IMR-90 (cell line): ENCODE measurements at places on chromosomes 11 and 22. TPM values are rescaled to one million over a fixed set of nuclear protein-coding genes. Genes with fewer than 3 reads are reported as not detected.
A peak's percentile ranks its signal among the peaks of the same experiment; 100 is the strongest.

FIBIN gene
- total RNA-seq: 5.7 and 7.5 TPM in 2 replicates

GRCh38 chr11:95917193-95918036, 6.5 kb downstream of the MTMR2 start:
- DNase-seq: peak; percentile 30
- no peak overlapping the region for H3K4me3 ChIP-seq

DNA sequence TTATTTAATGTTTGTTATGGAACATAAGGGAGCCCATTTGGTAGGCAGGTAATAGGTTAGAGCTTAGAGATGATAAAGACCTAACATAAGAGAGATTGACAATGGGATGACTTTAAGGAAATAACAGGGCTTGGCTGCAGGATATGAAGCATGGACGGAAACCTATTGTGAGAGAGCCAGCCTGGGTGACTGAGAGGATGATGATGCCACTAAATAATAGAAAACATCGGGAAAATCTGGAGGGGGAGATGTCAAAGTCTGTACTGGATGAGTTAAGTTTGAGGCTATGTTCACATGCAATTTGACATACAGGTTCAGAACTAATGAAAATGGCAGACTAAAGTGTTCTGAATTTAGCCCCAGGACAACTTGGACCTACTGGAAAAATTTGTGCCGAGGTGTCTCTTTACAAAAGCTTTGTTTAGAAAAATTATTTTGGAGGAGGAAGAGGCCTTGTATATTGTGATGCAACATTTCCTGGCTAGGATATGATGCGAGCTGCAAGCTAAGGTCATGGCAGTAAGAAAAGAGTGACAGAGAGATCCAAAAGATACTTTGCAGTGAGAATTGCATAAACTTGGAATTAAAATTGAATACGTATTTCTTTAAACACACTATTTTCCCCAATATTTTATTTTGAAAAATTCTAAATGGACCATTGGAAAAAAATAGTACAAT, 339.3 kb upstream of the PLET1 start:
- no peaks in the 10 kb centered on the region for H3K36me3 ChIP-seq
- H3K27ac ChIP-seq: no peak overlapping the region
- no peak overlapping the region for H3K4me3 ChIP-seq
- no peaks in the 10 kb centered on the region for H3K4me1 ChIP-seq
- no peaks in the 10 kb centered on the region for H3K27me3 ChIP-seq
- no peak for DNase-seq

ANKK1 gene
- total RNA-seq: not detected in 2 replicates

DNA sequence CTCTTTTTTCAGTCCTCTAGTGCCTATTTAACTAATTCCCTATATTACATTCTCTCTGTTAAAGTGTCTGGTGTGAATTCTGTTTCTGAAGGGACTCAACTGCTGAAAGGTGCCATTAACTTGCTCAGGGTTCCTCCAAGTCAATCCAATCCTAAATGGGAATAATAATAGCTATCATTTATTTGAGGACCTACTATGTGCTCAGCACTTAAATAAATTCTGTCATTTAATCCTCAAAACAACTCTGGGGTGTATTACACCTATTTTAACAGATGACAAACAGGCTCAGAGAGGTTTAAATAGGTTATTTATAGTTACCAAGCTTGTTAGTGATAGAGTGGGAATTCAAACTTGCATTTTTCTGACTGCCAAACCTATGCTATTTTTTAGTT, 40.6 kb upstream of the POLD3 start:
- no peak overlapping the region for H3K4me3 ChIP-seq
- no peak for DNase-seq
- no peaks in the 10 kb centered on the region for H3K36me3 ChIP-seq
- H3K27me3 ChIP-seq: peaks cover 18% of the 10 kb centered on the region

TREH gene
- not detected in 2 replicates for total RNA-seq

DNA sequence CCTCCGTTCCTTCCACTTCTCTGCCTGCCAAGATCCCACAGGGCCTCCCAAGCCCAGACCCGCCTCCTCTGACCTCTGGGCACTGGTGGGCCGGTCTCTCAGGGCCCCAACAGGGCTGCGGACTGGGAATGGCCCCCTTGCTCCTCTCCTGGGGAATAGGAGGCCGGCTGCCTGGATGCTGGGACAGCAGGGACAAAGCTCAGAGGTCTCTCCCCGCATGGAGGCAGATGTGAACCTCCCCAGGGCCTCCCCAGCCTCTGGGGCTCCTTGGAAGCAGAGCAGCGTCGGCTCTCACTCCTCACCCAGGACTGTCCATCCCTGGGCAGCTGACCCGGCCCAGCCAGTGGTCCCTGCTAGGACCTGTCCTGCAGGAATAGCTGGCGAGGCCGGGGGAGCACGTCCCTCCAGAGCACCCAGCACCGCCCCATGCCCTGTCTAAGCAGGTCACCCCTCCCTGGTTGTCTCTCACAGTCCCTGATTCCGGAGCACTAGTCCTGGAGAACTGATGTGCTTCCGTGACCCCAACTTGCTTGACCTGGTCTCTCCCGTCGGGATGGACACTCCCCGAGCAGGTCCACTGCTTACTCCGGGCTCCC, 85.8 kb downstream of the RTL6 start:
- no peak overlapping the region for H3K27ac ChIP-seq
- H3K36me3 ChIP-seq: no peaks in the 10 kb centered on the region
- H3K27me3 ChIP-seq: peaks cover 7% of the 10 kb centered on the region; the same call in 1 of the 2 replicates
- no peaks in the 10 kb centered on the region for H3K4me1 ChIP-seq
- H3K4me3 ChIP-seq: no peak overlapping the region

MLC1 gene
- total RNA-seq: not detected in 2 replicates

GRCh38 chr22:49204599-49205482, 622.8 kb downstream of the BRD1 start:
- DNase-seq: no peak
- no peak overlapping the region for H3K27ac ChIP-seq
- no peak overlapping the region for H3K4me3 ChIP-seq
- H3K36me3 ChIP-seq: no peaks in the 10 kb centered on the region
- no peaks in the 10 kb centered on the region for H3K27me3 ChIP-seq
- no peaks in the 10 kb centered on the region for H3K4me1 ChIP-seq

DNA sequence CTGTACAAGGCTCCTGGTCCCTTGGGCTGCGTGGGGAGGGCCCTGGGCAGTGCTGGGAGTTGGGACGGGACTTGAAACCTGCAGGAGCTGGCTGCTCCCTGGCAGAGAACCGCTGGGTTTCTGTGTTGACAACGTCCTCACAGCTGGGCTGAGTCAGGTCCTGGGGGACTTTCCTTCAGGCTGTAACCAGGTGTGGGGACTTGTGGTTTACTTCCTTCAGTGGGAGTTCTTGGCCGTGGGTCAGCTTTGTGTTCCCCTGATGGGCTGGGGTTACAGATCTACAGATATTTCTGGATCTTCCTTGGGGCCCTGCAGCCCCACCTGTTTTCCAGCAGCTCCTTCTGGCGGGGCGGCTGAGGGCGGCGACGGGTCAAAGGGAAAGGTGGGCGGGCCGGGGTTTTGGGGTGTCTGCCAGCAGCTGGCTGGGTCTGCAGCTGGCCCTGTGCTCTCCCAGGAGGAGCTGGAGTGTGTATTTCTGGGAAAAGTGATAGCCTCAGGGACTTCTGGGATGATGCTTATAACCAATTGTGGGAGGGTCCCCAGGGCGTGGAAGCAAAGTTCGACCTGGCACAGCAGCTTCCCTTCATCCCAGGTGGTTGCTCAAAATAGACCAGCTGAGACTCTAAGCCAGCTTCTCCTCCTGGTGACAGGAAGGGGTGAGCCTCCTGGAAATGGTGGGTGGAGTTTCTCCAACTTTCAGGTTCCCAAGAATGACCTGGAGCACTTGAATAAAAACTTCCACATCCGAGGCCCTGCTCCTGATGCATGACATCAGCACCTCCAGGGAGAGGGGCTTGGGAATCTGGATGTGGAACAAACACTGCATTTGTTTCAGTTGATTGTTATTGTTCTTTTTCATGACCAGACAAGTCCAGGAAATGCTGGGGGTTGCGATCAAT, 19.1 kb downstream of the ST14 start:
- H3K27ac ChIP-seq: no peak overlapping the region
- no peak overlapping the region for H3K4me3 ChIP-seq
- no peaks in the 10 kb centered on the region for H3K36me3 ChIP-seq
- H3K4me1 ChIP-seq: peaks cover 5% of the 10 kb centered on the region; the same call in 1 of the 2 replicates

DNA sequence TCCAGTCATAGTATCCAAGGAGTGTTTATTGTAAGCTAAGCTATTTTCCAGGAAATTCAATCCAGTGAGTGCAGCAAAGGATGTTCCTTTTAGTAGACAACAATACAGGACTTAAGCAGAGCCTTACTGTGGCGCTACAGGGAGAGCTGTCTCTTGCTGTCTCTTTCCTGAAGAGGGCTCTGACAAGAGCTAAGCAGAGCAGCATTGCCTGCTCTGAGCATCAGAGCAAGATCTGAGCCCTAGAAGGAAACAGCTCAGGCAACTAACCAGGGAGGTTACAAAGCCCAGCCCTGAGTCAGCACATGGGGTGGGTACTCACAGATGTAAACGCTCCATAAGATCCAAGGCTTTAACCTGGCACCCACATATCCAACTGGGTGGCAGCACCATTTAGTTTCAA, 8.0 kb downstream of the LAYN start:
- H3K27me3 ChIP-seq: no peaks in the 10 kb centered on the region
- peak; percentile 49 for DNase-seq
- H3K4me3 ChIP-seq: no peak overlapping the region
- peaks cover 16% of the 10 kb centered on the region for H3K4me1 ChIP-seq

GRCh38 chr22:28544431-28544868, 135.2 kb downstream of the TTC28 start:
- H3K27ac ChIP-seq: no peak overlapping the region
- no peaks in the 10 kb centered on the region for H3K36me3 ChIP-seq
- peak; percentile 24 for DNase-seq
- H3K4me1 ChIP-seq: peaks cover 2% of the 10 kb centered on the region; the same call in 1 of the 2 replicates
- H3K4me3 ChIP-seq: no peak overlapping the region
- H3K27me3 ChIP-seq: no peaks in the 10 kb centered on the region

SRRD gene
- 24.0 and 28.6 TPM in 2 replicates for total RNA-seq
